ENCODE measurements at places on chromosomes 5 and 9. TPM values are rescaled to one million over a fixed set of nuclear protein-coding genes. Genes with fewer than 3 reads are reported as not detected.

GRCh38 chr5:123515904-123516303, 3.9 kb downstream of the CSNK1G3 start:
- ATAC-seq: no peak

GRCh38 chr5:169583101-169583423, 511 bp upstream of the SPDL1 start:
- peak; percentile 5 for ATAC-seq

DNA sequence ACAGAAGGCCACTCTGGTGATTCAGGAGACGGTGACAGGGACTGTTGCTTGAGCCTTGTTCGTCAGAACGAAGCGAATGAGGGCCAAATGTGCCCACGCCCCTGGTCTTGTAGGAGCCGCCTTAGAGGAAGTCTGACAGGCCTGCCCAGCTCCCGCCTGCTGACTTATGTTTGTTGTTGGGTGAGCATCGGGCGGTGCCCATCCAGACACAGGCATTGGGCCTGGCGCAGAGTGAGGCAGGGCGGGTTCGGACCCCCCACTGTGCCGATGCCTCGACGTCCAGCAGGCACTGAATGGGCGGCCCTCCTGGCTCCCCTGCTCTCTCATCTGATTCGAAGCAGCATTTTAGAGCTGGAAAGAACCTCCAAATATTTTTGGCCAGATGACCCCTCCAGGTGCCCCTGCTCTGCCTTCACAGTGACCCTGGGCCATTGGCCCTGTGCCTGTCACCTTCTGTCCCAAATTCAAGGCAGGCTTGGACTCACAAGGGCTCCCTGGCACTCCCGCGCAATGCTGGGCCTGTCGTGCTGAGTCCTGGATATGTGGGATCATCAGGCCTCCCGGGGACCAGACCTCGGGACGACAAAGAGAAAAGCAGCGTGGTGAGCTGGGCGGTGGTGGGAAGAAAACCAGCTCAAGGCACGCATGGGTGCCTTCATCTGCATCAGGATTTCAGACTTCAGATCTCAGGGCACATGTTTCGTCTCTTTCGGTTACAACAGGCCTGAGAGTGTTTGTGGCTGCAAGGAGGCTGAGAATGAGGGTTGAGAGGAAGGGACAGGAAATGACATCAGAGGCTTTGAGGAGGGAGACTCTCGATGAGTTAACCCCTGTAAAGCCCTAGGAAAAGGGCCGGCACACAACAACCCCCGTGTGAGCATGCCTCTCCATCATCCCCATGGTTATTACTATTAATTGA, 37.1 kb upstream of the OLFM1 start:
- no peak for ATAC-seq

Gene HSD17B3
- not detected for total RNA-seq

Gene CSF1R
- 2.7 TPM for total RNA-seq

Gene PCDHGB4
- 2.8 TPM for total RNA-seq
